ENCODE measurements at places on chromosomes 1 and 21.

GRCh38 chr1:107551456-107551855 lies 410.6 kb downstream of the NTNG1 start:
- H3K4me3 ChIP-seq, result no peak overlapping the region
- H3K36me3 ChIP-seq, result no peaks in the 10 kb centered on the region
- no peaks in the 10 kb centered on the region for H3K27me3 ChIP-seq
- H3K4me1 ChIP-seq, result no peaks in the 10 kb centered on the region

- no peaks in the 10 kb centered on the region for H3K27me3 ChIP-seq
- H3K36me3 ChIP-seq, result no peaks in the 10 kb centered on the region
- DNase-seq, result no peak
- no peak overlapping the region for H3K27ac ChIP-seq
- no peak overlapping the region for H3K4me3 ChIP-seq
- no peaks in the 10 kb centered on the region for H3K4me1 ChIP-seq
Observed at GRCh38 chr1:94884106-94884505, 42.8 kb downstream of the CNN3 start.

GRCh38 chr1:109640285-109640865 lies 15.5 kb upstream of the GSTM4 start:
- no peak overlapping the region for H3K4me3 ChIP-seq
- no peak overlapping the region for H3K27ac ChIP-seq
- peaks cover 15% of the 10 kb centered on the region for H3K36me3 ChIP-seq
- H3K27me3 ChIP-seq, result no peaks in the 10 kb centered on the region
- peaks cover 24% of the 10 kb centered on the region for H3K4me1 ChIP-seq

DNA sequence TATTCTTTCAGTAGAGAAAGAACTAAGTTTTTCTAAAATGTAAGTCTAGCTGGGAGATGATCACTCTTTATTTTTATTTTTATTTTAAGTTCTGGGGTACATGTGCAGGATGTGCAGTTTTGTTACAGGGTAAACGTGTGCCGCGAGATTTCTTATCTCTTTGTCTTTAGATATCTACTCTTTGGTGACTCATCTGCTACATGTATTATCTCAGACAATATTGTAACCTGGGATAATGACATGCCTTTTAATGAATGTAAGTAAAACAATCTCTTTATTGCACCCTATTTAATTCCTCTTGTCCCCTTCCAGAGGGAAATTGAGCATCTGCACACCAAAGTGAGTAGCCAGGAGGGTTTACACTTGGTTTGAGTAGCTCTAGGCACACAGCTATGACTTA lies 9.4 kb downstream of the CR2 start:
- no peak for DNase-seq
- no peaks in the 10 kb centered on the region for H3K36me3 ChIP-seq

DNA sequence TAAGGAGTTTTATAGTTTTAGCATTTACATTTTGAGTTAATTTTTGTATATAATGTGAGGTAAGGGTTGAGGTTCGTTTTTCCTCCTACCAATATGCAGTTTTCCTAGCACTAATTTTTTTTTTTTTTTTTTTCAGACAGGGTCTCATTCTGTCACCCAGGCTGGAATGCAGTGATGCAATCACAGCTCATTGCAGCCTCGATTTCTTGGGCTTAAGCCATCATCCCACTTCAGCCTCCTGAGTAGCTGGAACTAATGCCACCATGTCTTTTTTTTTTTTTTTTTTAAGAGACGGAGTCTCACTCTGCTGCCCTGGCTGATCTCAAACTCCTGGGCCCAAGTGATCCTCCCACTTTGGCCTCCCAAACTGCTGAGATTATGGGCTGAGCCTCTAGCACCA lies 2.5 kb upstream of the UBASH3A start:
- H3K4me1 ChIP-seq, result peaks cover 2% of the 10 kb centered on the region
- H3K27me3 ChIP-seq, result no peaks in the 10 kb centered on the region
- H3K36me3 ChIP-seq, result no peaks in the 10 kb centered on the region

- H3K36me3 ChIP-seq, result no peaks in the 10 kb centered on the region
- H3K4me3 ChIP-seq, result no peak overlapping the region
- no peak for DNase-seq
- H3K4me1 ChIP-seq, result no peaks in the 10 kb centered on the region
Observed at GRCh38 chr1:200226268-200226968, 183.4 kb downstream of the ZNF281 start.

DNA sequence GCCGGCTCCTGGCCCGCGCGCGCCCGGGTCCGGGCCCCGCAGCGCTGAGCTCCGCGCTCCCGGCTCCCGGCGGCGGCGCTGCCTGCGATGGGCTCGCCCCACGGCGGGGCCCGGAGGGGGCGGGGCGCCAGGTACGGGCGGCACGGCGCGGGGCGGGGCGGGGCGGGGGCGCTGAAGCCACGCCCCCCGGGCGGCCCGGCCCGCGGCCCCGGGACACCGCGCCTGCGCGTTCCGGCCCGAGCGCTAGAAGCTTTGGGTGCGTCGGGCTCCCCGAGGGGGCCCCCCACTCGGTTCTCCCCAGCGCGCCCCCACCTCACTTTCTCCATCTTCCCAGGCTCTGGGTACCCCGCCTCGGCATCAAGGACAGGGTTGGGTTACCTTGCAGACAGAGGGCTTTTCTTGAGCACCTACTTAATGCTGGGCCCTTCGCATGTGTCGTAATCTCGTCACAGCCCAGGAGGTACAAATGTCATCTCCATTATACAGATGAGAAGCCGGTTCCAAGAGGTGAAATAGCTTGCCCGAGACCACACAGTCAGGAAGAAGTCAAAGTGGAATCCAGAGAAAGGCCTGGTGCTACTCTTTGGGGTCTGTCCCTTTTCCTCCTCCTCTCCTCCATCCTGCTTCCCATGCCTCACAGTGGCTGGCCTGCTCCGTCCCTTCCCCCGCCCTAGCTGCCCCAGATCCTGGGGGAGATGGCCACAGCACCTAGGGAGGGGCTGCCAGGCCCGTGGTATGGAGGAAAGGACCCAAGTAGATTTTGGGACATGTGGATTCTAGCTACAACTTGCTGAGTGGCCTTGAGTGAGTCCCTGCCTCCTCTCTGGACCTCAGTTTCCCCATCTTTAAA lies 46.5 kb downstream of the RAP1GAP start:
- H3K27me3 ChIP-seq, result no peaks in the 10 kb centered on the region
- peak; percentile 75 for DNase-seq
- H3K36me3 ChIP-seq, result peaks cover 29% of the 10 kb centered on the region
- H3K4me1 ChIP-seq, result peaks cover 28% of the 10 kb centered on the region
- H3K27ac ChIP-seq, result peak overlapping the region; percentile 79

DNA sequence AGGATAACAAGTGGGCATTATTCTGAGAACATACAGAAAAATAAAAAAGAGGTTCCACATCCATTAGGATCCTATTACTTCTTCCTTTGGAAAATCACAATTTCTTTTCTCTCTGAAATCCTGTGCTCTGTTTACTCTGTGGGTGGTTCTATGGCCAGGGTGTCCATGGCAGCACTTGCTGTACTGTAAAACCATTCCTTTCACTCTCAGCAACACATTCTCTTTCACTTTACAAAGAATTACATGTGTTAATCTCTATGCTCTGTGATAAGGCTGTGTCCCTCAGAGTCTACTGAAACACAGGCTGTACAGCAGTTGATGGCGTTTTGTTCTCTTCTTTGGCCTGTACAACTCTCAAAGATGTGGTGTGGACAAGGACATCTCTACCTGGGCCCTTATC lies 524.1 kb downstream of the PTBP2 start:
- H3K4me3 ChIP-seq, result no peak overlapping the region
- no peak overlapping the region for H3K27ac ChIP-seq
- no peaks in the 10 kb centered on the region for H3K36me3 ChIP-seq
- no peaks in the 10 kb centered on the region for H3K27me3 ChIP-seq
- no peak for DNase-seq

- H3K27ac ChIP-seq, result no peak overlapping the region
- H3K27me3 ChIP-seq, result peaks cover 73% of the 10 kb centered on the region
- no peaks in the 10 kb centered on the region for H3K36me3 ChIP-seq
- H3K4me1 ChIP-seq, result no peaks in the 10 kb centered on the region
- no peak overlapping the region for H3K4me3 ChIP-seq
Observed at GRCh38 chr1:160623862-160624261, 23.0 kb downstream of the SLAMF1 start.

- H3K27me3 ChIP-seq, result no peaks in the 10 kb centered on the region
- H3K27ac ChIP-seq, result no peak within 1 kb of the TSS
- H3K4me1 ChIP-seq, result peaks cover 14% of the 10 kb centered on the region
- H3K4me3 ChIP-seq, result peak within 1 kb of the TSS; percentile 62
- peak; percentile 95 for DNase-seq
- H3K36me3 ChIP-seq, result peaks cover 21% of the 10 kb centered on the region
Observed at GRCh38 chr1:7783826-7784491, at the start of gene PER3. Gene PER3, plus strand, starts transcription at chr1:7784291. Its CDS starts 587 bp downstream, at chr1:7784878.

DNA sequence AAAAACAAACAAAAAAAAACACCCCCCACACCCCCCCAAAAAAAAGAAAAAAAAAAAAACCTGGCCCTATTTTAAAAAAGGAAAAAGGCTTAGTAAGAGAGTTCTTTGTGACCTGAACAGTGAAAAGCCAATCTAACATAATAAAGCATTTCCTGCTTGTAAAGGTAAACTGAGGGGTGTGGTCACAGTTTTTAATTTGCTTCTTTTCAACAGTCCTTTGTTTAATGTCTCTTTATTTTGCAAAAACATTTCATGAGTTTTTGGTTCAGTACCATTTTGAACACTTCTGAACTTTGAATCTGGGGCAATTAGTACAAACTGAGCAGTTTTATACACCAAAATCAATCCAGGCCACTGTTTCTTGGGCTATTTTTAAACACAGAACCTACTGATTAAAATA lies 37.6 kb downstream of the TOR3A start:
- no peak overlapping the region for H3K27ac ChIP-seq
- DNase-seq, result no peak
- H3K4me1 ChIP-seq, result peaks cover 11% of the 10 kb centered on the region
- H3K36me3 ChIP-seq, result peaks cover 75% of the 10 kb centered on the region
- H3K4me3 ChIP-seq, result no peak overlapping the region

DNA sequence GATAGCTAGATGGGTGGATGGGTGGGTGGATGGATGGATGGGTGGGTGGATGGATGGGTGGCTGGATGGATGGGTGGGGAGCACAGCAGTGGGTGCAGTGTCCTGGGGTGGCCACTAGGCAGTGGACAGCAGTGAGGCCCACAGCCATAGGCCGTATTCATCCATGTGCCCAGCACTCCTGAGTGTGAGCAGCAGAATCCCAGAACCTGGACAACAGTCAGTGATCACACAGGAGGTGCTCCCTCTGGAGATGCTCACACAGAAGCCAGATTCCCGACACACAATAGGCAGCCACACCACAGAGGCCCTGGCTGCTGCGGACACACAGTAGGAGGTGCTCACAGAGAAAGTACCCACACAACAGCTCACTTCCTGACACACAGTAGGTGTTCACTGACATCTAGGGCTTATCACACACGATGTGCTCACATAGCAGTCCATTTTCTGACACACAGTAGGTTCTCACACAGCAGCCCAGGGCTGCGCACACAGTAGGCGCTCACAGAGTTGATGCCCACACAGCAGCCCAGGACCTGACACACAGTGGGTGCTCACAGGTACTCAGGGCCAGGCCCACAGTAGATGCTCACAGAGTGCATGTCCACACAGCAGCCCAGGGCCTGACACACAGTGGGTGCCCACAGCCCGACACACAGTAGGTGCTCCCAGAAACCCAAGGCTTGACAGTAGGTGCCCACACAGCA lies 64.0 kb downstream of the RAP1GAP start:
- no peak overlapping the region for H3K27ac ChIP-seq
- H3K4me3 ChIP-seq, result no peak overlapping the region
- peaks cover 22% of the 10 kb centered on the region for H3K4me1 ChIP-seq
- DNase-seq, result no peak
- peaks cover 27% of the 10 kb centered on the region for H3K36me3 ChIP-seq

DNA sequence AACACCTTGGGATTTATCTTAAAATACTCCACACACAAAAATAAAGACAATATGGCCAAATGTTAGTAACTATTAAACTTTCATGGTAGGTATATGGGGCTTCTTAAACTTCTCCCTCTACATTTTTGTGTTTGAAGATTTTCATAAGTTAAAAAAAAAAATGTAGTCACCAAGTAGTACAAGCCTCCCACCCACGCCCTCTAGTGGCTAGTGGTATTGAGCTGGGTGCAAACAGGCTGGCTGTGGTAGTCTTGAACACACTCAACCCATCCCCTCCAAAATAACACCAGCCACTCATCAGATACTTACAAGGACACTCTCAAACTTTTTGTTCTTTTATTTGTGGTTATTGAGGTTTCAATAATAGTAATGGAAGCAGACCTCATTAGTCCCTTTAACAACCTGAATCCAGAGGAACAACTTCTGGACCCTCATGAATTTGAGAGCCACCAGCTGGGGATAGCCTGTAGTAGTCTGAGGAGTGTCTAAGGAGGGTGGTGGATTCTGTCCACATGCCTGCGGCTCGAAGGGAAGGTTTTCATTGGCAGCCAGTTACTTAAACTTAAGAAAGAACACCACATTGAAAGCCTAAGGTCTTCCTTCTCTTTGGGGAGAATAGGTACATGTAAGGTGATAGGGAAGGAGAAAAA lies 15.6 kb downstream of the RD3 start:
- no peaks in the 10 kb centered on the region for H3K4me1 ChIP-seq
- no peak overlapping the region for H3K27ac ChIP-seq
- DNase-seq, result peak; percentile 89
- peaks cover 10% of the 10 kb centered on the region for H3K27me3 ChIP-seq
- no peak overlapping the region for H3K4me3 ChIP-seq

- peaks cover 7% of the 10 kb centered on the region for H3K27me3 ChIP-seq
- peak; percentile 48 for DNase-seq
- H3K27ac ChIP-seq, result no peak overlapping the region
Observed at GRCh38 chr21:42164064-42164789, 54.7 kb upstream of the ABCG1 start.

DNA sequence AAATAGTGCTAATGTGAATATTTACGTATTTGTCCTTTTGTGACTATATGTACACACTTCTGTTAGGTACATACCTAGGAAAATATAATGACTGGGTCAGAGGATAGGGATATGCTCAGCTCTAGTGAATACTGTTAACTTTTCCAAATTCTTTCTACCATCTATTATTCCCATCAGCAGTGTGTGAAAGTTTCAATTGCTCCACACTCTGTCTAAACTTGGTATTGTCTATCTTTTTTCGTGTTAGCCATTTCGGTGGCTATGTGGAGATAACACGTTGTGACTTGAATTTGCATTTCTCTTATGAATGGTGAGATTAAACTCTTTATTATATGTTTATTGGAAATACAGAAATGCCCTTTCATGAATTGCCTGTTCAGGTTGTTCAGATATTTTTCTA lies 22.7 kb upstream of the LELP1 start:
- no peaks in the 10 kb centered on the region for H3K36me3 ChIP-seq
- no peak overlapping the region for H3K27ac ChIP-seq
- no peaks in the 10 kb centered on the region for H3K4me1 ChIP-seq
- H3K4me3 ChIP-seq, result no peak overlapping the region

DNA sequence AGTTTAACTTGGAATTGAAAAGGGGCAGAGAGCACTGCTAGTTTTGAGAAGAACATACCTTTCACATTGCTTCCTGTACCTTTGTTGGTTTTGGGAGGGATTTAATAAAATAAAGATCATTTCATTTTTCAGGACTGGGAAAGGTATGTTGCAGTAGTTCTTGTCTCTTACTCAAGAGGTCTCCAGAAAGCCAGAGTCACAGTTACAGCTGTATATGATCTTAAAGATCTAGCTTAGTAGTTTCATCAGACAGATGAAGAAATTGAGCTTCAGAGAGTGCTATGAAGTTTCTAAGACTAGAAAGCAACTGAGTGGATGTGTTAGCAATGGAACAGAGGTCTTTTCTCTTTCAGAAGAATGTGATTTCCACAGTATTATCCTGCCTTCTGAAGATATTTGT lies 1.0 kb downstream of the OR10K2 start:
- no peaks in the 10 kb centered on the region for H3K36me3 ChIP-seq
- DNase-seq, result no peak
- no peaks in the 10 kb centered on the region for H3K4me1 ChIP-seq
- peaks cover 14% of the 10 kb centered on the region for H3K27me3 ChIP-seq
